Smooth muscle cell of the brain vasculature (primary cell): ENCODE measurements at places on chromosomes 2 and 18.

DNA sequence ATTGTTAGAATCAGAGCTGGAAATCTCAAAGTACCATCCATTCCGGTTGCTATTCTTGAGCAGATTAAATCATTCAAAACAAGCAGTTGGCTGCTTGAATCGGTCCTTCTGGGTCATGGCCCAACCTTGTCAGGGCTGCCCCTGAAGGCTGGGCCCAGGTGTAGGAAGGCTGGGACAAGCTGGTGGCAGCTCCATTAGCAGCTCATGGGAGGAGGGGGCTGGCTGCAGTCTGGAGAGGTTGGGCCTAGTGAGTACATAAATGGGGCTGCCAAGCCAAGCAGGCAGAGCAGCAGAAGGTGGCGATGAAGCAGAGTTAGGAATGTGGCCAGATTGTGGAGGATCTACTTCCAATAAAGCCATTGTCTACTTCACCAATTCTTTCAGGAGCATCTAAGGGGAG, 81.4 kb downstream of the ADCYAP1 start:
- no peak for DNase-seq

DNA sequence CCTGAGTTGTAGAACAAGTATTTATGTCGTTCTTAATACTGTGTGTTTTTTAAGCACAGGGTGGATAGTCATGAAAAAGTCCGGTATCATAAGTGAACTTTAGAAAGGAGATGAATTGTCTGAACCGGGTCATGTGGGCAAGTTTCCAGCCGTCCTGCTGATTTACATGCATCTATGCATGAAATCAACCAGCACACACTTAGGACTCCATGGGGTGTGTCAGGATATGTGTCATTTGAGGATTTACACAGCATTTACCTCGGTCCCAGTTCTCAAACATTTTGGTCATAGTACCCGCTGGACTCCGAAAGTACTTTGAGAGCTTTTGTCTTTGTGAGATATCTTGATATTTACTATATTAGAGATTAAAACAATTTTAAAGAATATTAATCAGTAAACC, 47.5 kb upstream of the TWSG1 start:
- no peak for DNase-seq

GRCh38 chr2:29053670-29054400, 20.5 kb downstream of the PCARE start:
- DNase-seq = no peak

DNA sequence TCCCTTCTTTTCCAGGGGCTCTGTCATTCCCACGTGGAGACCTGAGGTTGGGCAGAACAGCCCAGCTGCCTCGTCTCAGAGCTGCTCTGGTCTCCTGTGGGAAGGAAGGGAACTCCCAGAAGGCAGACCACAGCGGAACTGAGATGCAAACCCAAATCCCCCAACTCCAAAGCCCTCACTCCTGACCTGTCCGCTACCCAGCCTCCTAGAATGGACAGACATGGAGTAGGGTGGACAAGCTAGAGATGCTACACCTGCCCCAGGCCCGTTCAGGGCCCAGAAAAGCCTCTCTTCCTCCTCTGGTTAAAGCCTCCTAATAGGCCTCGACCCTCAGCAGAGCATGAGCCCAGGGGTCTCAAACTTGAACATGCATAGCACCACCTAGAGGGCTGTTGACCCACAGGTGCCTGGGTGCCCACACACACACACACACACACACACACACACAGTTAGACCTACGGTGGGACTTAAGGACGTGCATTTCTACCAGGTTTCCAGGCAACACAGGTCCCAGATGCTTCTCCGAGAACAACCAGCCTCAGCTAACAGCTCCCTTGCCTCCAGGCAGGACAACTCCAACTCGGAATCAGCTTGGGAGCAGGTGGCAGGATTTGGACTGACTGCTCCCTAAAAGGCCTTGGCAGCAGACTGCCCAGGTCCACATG, 93.5 kb downstream of the TNS1 start:
- no peak for DNase-seq

DNA sequence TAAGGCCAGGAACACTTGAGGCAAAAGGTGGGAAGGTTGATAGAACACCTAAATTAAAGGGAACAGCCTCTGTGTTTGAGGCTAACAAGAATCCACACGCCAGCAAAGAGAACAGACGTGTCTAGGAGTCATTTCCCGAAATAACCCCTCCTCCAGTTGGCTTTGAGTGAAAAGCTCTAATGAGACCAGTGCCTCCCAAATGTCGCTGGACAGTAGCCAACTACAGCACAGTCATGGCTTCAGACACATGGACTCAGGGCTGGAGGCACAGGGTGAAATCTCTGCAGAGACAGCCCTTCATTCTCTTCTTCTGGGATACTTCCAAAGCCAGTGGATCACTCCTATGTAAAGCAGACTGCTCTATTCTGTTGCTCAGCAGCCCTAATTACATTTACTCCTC, 49.6 kb downstream of the SOWAHC start:
- no peak for DNase-seq

- no peak for DNase-seq
These were observed 132.3 kb upstream of the DLX2 start for GRCh38 chr2:172234716-172235691.

DNA sequence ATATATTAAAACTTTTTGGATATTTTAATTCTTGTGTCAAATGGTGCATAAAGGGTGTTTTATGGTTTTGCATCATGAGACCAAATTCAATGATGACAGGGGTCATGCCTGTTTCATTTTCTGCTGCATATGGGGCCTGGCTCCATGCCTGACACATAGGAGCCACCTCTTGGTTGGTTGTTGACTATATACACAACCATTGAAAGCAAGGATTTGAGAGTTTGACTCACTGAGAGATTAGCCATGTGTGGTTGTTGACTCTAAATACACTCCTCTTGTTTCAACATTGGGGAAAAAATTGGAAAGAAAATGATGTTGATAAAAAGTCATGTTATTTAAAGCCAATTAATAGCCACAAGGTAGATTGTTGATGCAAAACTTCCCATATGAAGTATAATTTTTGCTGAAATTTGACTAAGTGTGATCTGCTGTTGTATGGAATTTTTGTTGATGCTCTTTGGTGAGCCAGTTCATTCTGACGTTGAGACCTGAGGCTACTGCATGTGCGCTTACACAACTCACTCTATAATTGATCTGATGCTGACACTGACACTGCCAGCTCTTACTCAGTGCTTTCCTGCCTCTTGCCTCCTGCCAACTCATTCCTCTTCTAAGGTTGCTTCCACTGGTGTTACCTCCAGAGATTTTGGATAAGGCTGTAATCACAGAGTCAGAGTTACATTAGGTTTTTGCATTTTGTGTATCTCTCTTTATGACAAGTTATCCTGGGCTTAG, 446.2 kb upstream of the SLC14A2 start:
- no peak for DNase-seq

- DNase-seq = no peak
These were observed 101.3 kb downstream of the INHBB start for GRCh38 chr2:120447127-120447785.

GRCh38 chr2:3536682-3537632, 17.6 kb upstream of the ADI1 start:
- no peak for DNase-seq
